ENCODE measurements at places on chromosomes 16 and 17.
A peak's percentile ranks its signal among the peaks of the same experiment; 100 is the strongest.

- no peak for DNase-seq
Observed at GRCh38 chr17:77317091-77317750, 176.5 kb downstream of the SEC14L1 start.

- no peak for DNase-seq
Observed at GRCh38 chr17:83178533-83179304, 99.3 kb downstream of the METRNL start.

DNA sequence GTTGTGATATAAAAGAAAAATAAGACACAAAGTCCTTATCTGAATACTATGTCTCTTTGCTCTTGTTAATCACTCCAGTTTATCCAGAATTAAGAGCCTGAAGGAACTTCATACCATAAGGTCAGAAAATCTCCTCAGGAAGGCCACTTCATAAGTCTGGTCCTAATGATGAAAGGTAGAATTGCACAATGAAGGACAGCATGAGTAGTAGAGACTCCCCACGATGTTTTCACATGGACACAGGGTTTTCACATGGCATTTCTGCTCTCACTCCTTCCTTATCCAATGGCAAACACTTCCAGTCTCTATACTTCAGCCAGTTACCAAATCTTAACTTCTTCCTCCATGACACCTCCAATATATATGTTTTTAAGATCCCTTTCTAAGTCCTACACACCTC, 10.2 kb upstream of the C17orf78 start:
- DNase-seq, result no peak

DNA sequence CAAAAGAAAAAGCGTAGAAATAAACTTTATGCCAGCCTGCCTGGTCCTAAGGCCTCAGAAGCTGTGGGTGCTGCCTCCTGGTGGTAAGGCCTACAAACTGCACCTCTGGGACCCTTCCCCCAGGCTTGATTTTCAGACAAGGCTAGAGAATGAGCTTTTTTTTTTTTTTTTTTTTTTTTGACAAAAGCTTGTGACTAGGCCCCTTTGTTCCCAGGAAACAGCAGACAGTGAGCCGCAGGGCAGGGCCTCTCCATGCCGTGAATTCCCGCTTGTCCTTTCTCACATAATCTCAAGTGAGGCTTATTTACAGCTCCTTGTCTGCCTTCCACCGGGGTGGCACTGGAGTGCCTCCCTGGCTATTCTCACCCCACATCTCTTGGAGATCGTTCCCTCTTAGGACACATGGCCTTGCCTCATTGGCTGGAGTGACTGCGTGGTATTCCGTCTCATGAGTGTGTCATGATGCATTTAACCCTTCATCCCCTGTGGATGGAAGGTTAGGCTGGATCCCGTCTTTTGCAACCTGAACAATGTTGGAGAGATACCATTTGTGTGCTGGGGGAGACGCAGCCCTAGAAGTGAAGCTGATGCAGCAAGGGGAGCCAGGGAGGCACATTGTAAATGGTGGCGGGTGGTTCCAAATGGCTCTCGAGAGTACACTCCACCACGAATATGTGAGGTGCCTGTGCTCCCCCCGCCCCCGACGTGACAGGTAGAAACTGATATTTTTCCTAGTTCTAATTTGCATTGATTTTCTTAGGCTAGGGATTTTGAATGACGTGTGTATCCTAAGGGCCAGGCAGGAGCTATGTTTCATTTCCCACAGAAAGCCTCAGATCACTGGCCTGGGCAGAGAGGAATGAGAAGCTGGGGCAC, 49.6 kb downstream of the USP22 start:
- peak; percentile 16 for DNase-seq

DNA sequence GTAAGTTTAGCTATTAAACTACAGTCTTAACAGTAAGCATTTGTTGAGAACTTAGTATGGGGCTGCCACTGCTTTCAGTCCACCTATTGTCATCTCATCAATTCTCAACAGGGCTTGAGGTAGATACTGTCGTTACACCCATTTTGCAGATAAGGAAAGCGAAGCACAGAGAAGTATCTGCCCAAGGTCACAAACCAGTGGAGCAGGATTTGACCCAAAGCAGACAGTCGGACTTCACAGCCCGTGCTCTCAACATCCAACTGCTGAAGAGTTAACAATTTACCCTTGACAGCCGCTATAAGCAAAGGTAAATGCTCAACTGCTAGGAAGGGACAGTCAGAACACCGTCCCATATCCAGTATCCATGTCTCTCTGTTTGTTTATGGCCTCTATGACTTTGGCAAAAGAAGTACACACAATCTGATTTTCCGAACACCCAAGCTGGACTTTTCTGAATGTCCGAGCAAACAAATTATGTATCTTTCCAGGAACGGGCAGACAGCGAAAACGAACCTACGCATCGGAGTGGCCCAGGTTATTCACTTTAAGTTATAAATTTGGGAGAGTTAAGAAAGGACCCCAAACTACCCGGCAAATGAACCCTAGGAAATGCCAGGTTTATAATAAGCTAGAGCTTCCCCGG, 1.2 kb downstream of the SIAH1 start:
- no peak for DNase-seq

- no peak for DNase-seq
Observed at GRCh38 chr17:7794075-7794663, 39.8 kb upstream of the KDM6B start.

DNA sequence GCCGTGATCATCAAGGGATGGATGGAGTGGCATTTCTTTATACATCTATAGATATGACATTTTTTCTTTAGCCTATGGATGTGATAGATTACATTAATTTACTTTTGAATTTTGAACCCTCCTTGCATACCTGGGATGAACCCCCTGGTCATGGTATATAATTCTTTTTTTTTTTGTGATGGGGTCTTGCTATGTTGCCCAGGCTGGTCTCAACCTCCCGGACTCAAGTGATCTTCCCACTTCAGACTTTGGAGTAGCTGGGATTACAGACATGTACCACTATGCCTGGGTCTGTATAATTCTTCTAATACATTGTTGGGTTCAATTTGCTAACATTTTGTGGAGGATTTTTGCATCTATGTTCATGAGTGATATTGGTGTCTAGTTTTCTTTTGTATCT, 1.7 kb upstream of the TNS4 start:
- DNase-seq, result no peak

DNA sequence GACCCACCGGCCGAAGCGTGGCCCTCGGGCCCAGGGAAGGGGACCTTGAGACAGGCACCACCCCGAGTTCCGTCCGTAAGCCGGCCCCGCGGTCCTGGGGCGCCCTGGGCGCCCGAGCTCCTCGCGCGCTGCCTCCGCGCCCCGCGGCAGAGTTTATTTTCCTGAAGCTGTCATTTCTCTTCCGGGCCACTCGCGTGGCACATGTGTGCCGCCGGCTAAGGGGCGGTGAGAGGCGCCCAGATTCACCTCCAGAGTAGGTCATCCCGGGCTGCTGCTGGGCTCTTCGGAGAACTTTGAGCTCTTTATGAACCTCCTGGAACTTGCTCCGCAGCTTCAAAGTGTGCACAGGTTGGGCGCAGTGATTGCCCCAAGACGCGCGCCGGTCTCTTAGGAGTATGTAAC, 489 bp downstream of the ZC3H18 start:
- no peak for DNase-seq

- DNase-seq, result no peak
Observed at GRCh38 chr17:69869667-69870066, 205.4 kb upstream of the KCNJ16 start.

- no peak for DNase-seq
Observed at GRCh38 chr17:80791758-80792284, 199.8 kb upstream of the CHMP6 start.

DNA sequence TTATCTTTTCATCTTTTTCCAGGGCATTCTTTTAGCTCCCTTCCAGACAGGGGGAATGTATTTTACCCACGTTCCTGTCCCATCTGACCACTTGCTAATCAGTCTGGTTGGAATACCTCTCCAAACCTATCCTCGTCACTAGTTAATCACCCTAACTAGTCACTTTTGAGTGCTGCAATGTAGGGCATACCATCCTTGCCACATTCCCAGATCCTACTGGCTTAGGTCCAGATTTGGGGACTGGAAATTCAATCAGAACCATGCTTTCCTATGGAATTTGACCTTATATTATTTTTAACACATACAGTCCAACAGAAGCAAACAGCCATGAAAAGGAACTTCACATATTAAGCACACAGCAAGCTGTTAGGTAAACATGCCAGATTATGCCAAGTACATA, 29.7 kb downstream of the NACA2 start:
- no peak for DNase-seq

DNA sequence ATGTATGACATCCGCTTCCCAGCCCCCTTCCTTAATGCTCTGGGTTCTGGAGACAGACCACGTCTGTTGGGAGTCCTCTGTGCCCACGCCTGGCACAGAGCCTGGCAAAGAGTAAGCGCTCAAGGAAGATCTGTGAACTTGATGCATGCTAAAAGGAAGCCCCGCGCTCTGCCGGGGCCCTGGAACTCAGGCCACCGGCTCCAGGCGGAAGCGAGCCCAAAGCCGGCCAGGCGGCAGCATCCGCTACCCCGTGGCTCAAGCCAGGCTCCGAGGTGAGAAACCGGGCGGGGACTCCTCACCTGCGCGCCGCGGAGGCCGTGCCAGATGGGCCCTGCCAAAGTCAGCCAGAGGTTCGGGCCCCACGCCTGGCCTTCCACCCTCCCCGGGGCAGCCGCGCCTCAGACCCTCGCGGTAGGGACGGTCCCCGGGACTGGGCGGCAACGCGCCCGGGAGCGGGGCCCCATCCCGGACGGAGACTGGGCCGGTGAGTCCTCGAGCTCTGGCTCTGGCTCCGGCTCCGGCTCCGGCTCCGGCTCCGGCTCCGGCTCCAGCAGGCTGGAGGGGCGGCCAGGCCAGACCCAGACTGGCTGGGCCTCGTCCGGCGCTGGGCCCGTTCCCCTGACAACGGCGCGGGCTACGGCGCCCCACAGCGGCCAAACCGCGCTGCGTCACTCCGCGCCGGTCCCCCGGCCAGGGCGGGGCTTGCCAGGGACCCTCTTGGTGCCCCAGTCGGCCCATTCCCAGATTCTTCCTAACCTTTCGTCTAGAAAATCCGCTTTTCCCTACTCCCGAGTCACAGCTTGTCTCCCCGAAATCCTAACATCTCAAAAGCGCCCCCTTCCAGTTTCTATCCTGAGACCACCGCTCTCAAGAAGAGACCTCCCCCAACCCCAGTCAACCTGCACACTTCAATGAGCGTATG, at the start of gene ZDHHC1:
Gene ZDHHC1 (minus strand): TSS at position 606 of the 922 bp plus-strand sequence. CDS start 8,702 bp downstream, outside the sequence.
- no peak for DNase-seq

DNA sequence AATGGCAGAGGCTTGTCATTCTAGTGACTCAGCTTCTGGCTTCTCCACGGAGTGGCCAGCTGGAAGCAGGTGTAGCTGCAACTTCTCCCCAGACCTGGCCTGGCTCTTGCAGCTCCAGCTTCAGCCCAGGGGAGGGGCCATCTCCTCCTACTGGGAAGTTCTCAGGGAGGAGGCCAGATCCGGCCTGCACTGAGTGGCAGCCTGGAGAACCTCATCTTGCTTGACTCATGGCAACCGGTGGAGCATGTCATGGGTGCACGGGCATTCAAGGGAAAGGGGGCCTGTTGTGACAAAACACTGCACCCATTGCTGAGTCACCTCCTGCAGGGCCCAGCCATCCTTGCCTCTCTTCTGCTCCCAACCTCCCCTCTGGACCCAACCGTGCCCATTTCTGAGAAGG, 273.9 kb upstream of the MAF start:
- DNase-seq, result no peak

- DNase-seq, result no peak
Observed at GRCh38 chr17:82021107-82021899, 1.4 kb downstream of the CENPX start.

- no peak for DNase-seq
Observed at GRCh38 chr17:8159459-8160223, 3.1 kb downstream of the VAMP2 start.

- DNase-seq, result no peak
Observed at GRCh38 chr17:38443356-38444031, 15.2 kb downstream of the ARHGAP23 start.

GRCh38 chr17:291587-291986, 61.0 kb downstream of the RPH3AL start:
- no peak for DNase-seq

- no peak for DNase-seq
Observed at GRCh38 chr16:8867216-8867931, 1.4 kb downstream of the CARHSP1 start.

GRCh38 chr16:72847187-72848027, 200.5 kb downstream of the ZFHX3 start:
- no peak for DNase-seq

DNA sequence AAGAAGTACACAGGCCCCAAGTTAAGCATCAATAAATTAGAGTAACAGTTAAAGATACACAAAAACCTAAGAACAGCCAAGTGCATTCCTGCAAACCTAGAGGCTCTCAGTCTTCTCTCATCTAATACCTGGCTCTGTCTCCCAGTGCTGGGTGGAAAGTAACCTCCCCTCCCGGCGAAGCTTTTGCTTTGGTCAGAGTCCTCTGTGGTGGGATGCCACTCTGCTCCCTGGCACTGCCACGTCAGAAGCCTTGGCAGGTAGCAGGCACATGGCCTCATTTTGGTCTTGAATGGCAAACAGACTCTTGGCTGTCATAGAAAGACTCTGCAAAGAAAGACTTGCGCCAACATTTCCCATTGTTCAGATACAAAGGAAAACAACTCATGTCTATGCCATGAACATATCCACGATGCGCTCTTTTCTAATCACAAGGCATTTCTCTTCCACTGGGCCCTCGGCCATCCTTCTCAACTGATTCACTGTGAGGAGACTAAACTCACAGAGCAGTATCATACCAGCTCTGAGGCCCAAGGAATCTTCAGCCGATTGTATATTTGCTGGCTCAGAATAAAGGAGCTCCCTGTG, 21.2 kb downstream of the MTHFSD start:
- DNase-seq, result no peak

DNA sequence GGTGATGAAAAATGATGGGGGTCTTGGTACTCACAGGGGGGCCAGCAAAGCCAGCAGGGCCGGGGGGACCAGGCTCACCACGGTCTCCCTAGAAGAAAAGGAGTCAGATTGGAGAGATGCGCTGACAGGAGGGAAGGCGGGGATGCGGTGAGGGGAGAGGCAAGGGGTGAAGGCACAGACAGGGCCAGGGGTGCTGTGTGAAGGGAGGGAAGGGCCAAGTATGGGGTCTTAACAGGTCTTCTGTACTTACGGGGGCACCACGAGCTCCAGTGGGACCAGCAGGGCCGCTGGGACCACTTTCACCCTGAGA, 11.2 kb downstream of the COL1A1 start:
- no peak for DNase-seq

DNA sequence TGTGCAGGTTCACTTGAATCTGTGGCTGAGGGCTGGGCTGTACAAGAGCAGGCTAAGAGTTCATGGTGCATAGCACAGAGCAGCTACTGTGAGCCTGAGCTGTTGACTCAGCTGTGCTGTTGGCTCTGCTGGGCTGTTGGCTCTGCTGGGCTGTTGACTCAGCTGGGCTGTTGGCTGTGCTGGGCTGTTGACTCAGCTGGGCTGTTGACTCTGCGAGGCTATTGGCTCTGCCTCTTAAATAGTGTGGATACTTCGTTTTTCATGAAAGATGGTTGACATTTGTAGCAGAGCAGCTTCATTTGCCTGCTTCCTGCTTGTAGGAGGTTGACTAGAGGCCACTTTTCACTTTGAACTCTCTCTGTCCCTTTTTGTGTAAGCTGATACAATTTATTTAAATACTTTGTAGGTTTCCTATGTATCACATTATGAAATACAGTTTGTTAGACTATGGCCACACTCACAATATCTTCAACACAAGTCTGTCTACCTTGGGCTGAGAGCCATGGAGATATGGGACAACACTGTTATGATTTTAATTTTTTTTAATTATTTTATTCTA, 40.3 kb upstream of the CCNF start:
- no peak for DNase-seq

GRCh38 chr17:28643983-28644786, 773 bp downstream of the BLTP2 start:
- no peak for DNase-seq
